ENCODE measurements at places on chromosomes 2 and 18. TPM values are rescaled to one million over a fixed set of nuclear protein-coding genes. Genes with fewer than 3 reads are reported as not detected.

GAREM1 gene
- 0.32 TPM for total RNA-seq

CPLX4 gene
- not detected for total RNA-seq

REG3G gene
- total RNA-seq, result not detected

SFTPB gene
- total RNA-seq, result not detected

EVA1A gene
- 138 TPM for total RNA-seq

MC4R gene
- not detected for total RNA-seq

CD8A gene
- total RNA-seq, result not detected

CCDC178 gene
- 1.2 TPM for total RNA-seq

DCDC2C gene
- total RNA-seq, result not detected

GAL3ST2 gene
- total RNA-seq, result not detected

MYO7B gene
- total RNA-seq, result 0.46 TPM

RSAD2 gene
- total RNA-seq, result 4.2 TPM

CHRND gene
- not detected for total RNA-seq

APCDD1 gene
- not detected for total RNA-seq

CCBE1 gene
- total RNA-seq, result 1.2 TPM

UGT1A4 gene
- not detected for total RNA-seq

DSC1 gene
- not detected for total RNA-seq

MFSD2B gene
- 0.61 TPM for total RNA-seq

KCNS3 gene
- total RNA-seq, result 1.8 TPM

SLC8A1 gene
- 5.2 TPM for total RNA-seq

NCKAP5 gene
- total RNA-seq, result 2.9 TPM

GATA6 gene
- total RNA-seq, result 8.1 TPM

EFR3B gene
- 0.32 TPM for total RNA-seq

Data from epithelial cell of umbilical artery (primary cell).